A549 treated with GW870086 at 1 μM for 4 hours (cell line): ENCODE measurements at places on chromosomes 12 and 14. TPM values are rescaled to one million over a fixed set of nuclear protein-coding genes. Genes with fewer than 3 reads are reported as not detected.

The ZBTB42 gene
- total RNA-seq, result 2.1 to 3.2 TPM (median 3.0 TPM) in 5 replicates

The RAD9B gene
- total RNA-seq, result 0.09 to 0.61 TPM (median 0.29 TPM) in 5 replicates

The ANKS1B gene
- 0.37 to 0.67 TPM (median 0.58 TPM) in 5 replicates for total RNA-seq

The MOK gene
- total RNA-seq, result 20.5 to 26.1 TPM (median 22.5 TPM) in 5 replicates

The RNASE7 gene
- total RNA-seq, result not detected in 5 replicates

The C14orf39 gene
- total RNA-seq, result 0.29 TPM in 1 of 5 replicates, not detected in the others

The LRRC43 gene
- total RNA-seq, result 0.26 to 0.36 TPM in 2 of 5 replicates, not detected in the others

The KRT79 gene
- 0.09 to 0.20 TPM in 2 of 5 replicates, not detected in the others for total RNA-seq

The IL22 gene
- not detected in 5 replicates for total RNA-seq

The SLC10A1 gene
- not detected in 5 replicates for total RNA-seq

The HRK gene
- total RNA-seq, result 0.63 to 1.1 TPM (median 0.85 TPM) in 5 replicates
